ENCODE measurements at places on chromosomes 2 and 18.

DNA sequence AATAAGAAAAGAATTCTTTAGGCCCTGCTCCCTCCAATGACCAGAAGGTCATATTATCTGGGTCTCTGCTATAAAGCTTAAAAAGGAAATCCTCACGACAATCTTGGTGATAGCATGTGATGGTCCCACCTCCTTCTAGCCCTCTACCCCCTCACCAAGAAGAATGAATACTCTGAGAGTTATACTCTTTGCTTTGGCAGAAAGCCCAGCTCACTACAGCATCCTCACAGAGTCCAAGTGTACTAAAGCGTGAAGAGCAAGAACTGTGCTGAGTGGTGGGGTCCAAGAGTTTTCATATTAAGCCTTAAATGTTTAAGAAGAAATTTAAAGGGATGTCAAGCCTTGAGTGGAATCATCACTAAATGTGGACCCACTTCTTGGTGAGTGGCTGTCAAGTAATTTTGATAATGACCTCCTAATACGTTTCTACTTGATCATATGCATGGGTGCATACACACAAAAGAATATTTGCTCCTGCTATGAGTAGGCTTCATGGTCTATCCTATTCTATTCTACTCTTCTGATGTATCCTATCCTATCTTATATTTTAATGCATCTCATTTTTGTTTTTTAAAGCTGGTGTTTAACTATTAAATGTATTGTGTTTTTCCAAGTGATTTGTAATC is 16.5 kb upstream of the SERPINB7 start:
- no peak for DNase-seq

- DNase-seq: no peak
Observed at GRCh38 chr2:213219816-213220215, 64.4 kb upstream of the SPAG16 start.

- no peak for DNase-seq
Observed at GRCh38 chr2:41867553-41867952, 180.3 kb upstream of the PKDCC start.

GRCh38 chr2:65786765-65787164 is 354.4 kb upstream of the SPRED2 start:
- DNase-seq: no peak

GRCh38 chr2:188623995-188624643 is 332.4 kb downstream of the GULP1 start:
- DNase-seq: no peak

DNA sequence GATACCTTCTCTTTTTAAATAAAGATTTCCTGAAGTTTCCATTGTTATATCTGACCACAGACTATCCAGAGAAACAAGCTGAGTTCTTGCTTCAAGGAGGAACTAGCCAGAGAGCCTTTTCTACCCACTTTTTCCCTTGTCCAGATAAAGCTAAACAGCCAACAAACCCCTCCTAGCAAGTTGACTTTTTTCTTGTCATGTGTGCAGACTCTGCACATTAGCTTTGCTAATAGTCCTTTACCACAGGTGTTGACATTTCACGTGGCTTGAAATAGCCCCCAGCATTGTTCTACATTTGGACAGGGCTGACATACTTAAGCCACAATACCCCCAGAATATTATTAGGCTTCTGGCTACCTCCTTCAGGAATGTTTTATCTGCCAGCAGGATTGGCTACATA is 40.7 kb downstream of the PCBP1 start:
- DNase-seq: no peak

DNA sequence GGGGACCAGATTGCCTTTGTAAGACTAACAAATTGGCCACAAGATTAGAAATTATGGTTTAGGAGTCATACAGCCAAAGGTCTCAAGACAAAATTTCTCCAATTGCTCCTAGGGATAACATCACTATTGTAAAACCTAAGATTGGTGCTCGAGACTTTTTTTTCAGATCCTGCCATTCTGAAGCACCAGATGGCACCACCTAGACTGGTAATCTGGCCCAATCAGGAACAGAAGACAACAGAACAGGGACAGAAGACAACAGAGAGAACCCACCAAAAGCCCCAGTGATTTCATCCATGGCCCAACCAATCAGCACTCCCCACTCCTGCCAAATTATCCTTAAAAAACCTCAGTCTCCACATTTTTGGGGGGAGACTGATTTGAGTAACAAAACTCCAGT is 66.8 kb downstream of the LINC00305 start:
- no peak for DNase-seq

GRCh38 chr2:96407041-96407918 is 71.7 kb downstream of the NCAPH start:
- peak; percentile 62 for DNase-seq

GRCh38 chr2:143877056-143877455 is 642.9 kb downstream of the ZEB2 start:
- DNase-seq: no peak

DNA sequence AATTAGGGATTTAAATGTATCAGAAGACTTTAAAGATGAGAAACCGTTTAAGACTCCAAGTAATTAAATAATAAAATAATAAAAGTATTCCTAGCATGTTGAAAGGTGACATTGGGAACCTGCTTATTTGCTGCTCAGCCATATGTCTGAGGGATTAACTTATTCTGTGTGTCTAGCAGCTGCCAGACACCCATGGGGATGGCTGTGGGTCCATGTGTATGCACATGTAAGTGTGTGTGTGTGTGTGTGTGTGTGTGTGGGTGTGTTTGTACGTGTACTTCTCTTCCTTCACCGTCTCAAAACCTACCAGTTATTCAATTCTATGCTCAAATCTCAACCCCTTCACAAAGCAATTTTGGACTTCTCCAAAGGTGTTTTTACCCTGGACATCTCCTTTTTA is 124.5 kb downstream of the SETBP1 start:
- DNase-seq: no peak

GRCh38 chr2:219488149-219488843 is 10.4 kb upstream of the GMPPA start:
- DNase-seq: no peak

- DNase-seq: no peak
Observed at GRCh38 chr2:208142240-208142924, 3.6 kb downstream of the CRYGB start.

DNA sequence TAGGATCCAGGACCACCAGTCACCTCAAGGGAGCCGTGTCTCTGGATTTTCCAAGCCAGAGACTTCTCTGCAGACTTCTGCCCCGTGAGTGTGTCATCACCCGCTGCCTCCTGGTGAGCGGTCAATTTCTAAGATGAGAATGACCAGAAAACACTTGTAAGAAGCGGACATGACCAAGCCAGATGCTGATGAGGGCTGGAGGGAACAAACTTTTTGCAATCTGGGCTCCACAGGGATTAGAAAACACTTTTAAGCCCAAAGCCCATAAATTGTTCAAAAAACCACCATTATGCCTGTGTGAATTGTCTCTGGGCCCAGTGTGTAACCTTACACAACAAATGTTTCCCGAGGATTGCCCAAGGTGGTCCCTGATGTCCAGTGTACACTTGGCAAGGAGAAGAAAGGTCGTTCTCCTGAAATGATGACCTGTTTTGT is 5.3 kb upstream of the NPPC start:
- DNase-seq: no peak

GRCh38 chr2:38932586-38932985 is 42.9 kb downstream of the ARHGEF33 start:
- no peak for DNase-seq

DNA sequence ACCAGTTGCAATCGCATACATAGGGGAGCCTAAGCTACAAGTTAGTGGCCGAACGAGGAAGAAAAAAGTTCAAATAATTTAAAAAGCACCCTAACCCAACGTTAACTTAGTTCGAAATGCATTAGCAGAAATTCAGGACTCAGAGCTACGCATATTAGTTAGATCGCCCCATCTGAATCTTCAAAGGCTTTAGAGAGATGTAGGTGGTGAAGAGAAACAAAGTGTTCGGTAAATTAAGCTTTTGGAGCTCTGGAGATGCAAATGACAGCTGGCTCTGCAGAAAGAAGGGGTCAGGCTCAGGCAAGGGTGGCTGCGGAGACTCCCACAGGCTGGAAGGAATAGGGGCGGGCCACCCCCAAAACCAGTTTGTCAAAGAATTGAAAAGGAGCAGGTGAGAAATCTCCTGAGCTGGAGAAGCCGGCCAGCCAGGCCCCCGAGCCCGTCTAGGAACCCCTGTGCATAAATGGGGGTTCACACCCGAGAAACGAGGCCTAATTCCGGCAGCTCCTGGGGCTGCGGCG is 621 bp downstream of the TXNL1 start:
- DNase-seq: no peak

Data from activated naive CD4-positive, alpha-beta T cell (primary cell).